ENCODE measurements at places on chromosomes 16 and 17.
A peak's percentile ranks its signal among the peaks of the same experiment; 100 is the strongest.

DNA sequence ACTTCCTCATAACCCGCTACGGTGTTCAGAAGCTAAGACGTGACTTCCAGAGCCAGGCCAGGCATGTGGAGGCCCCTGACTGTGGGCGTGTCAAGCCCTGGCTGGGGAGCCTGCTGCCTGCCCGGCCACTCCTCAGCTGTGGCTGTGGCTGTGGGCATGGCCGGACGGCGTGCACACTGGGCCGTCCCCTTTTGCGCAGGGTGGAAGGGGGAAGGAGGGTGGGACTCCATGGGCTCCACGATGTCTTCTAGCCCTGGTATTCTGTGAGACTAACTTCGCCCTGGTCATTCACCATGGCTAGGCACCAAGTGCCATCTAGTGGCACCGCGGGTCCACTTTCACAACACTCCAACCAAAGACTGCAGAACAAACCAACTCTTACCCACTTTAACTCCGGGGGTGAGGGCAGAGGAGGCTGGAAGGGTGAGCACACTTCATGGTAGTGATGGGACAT, 67.9 kb downstream of the N4BP1 start:
- peak; percentile 35 for DNase-seq

DNA sequence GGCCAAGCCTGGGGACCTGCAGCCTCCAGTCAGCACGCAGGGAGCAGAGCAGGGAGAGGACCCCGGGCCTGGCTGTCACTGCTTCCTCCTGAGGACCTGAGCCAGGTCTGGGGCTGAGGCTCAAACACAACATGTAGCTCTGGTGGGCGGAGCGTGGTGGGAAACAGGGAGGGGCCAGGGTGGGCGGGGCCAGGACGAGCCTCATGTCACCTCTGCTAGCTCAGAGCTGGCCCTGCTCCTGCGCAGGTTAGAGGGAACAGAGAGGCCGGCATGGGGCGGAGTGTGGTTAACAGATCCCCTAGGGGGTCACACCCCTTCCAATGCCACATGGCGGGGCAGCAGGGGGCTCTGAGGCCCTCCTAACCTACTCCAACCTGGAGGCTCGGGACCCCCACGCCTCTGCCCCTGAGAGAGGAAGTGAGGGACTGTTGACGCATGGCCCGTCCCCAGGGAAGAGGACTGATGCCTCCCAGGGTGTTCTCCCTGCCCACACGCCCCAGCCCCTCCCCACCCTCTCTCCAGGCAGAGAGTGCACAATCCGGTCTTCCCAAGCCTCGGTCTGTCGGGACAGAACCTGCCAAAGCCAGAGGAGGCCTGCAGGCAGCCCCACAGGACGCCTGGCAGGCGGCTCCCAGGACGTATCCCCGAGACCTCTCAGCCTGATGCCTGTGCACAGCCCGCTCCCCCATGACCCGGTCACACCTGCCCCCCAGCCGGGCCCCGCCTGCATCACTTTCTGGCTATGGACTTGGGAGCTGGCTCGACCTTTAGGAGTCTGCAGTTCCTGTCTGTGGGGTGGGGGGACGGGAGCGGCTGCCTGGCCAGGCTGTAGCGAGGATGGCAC, 15.2 kb downstream of the PIEZO1 start:
- peak; percentile 38 for DNase-seq

- DNase-seq = no peak
Observed at GRCh38 chr17:42363767-42364585, 24.3 kb downstream of the STAT3 start.

- no peak for DNase-seq
Observed at GRCh38 chr16:48852951-48853350, 243.0 kb upstream of the N4BP1 start.

DNA sequence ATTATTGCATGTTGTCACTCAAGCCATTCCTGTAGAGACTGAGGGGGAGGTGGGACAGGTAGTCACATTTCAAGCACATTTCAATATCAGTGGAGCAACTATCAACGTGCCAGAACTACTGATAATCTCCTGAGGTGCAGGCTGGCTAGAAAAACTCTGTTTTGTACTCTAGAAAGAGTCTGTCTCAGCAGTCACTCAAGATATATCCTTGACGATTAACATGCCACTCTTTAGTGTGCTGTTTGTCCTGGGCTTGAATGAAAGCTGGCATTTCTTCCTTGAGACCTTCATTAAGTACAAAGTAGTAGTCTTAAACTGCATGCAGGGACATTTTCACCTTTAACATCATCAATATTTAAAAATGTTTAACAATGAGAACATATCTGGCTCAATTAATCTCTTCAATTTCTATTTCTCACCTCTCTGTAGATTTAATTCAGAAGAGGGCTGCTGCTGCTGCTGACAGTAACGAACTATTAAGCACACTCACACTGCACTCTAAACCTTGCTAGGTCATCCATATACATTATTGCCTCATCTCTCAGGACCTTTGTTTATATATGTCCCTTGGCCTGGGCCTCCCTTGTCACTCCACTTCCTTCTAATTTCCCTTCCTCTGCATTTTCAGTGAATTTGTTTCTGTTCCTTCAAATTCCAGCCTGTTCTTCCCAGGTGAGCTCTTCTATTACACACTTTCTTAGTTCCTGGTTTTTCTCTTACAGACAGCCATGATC, 412.0 kb downstream of the HAPSTR1 start:
- no peak for DNase-seq

DNA sequence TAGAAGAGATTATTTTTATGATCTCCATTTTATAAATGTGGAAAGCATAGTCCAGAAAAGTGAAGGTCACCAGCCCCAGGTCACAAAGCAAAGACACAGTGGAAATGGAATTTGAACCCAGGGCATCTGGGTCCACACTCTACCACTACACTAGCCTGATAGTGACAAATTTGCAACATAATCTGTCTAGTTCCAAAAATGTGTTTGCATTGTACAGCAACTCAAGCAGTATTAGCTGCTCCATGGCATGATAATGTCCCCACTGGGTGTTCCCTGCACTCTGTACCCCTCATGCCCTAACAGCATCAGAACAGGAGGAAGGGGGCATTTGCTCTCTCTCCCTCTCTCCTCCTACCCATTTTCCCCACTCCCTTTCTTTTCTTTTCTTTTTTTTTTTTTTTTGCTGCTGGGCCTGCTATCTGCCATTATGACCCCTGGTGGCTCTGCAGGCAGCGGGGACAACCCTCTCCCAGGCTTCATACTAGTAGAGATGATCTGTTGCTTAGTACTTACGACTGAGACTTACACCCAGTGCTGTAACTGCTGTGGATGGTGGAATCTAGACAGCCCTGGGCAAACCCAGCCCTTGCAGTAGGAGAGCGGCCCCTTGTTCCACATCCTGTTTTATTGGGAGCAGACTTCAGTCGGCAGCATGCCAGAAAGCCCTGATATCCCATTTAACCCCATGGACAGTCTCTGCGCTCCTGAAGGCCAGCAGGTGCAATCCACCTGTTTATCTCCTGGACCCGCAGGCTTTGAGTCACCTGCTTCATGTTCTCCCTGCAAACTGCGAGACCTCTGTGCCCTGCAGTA, 306.3 kb downstream of the SOX9 start:
- DNase-seq = no peak

- no peak for DNase-seq
Observed at GRCh38 chr17:14582996-14583395, 282.1 kb downstream of the HS3ST3B1 start.

- DNase-seq = no peak
Observed at GRCh38 chr17:33802349-33803198, 452.5 kb upstream of the CCL2 start.

DNA sequence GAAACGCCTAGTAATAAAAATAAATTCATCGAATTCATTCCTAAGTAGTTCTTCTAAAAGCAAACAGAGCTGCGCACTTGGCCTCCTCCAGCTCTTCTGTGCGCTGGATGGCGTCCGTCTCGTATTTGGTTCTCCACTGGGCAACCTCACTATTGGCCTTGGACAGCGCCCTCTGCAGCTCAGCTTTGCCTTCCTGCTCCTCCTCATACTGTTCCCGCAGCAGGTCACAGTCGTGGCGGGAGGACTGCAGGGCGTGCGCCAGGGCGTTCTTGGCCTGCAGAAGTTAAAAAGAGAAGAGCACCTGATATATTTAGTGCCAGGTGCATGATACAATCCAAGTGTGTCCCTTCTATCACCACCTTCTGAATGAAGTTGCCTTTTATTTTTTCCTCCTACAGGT, 21.8 kb downstream of the MYH3 start:
- DNase-seq = no peak

- peak; percentile 39 for DNase-seq
Observed at GRCh38 chr17:75487351-75488070, 27.8 kb downstream of the CASKIN2 start.

- DNase-seq = no peak
Observed at GRCh38 chr17:34435182-34435928, 72.3 kb upstream of the CCL1 start.

DNA sequence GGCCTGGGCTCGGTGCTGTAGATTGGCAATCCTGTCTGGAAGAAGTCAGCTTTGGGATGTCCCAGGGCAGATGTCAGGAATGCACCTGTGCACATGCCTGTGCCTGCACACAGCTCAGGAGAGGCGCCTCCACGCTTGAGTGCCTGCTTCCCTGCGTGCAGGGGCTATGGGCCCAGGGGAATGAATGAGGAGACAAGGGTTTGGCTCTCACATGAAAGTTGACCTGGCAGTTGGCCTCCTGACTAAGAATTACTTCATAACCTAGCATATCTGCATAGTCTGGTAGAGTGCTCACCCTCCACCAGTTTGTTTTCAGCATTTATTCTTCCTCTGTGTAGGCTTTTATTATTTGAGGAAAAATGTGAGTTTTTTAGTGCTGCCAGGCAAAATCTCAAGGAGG, 50.0 kb downstream of the PLD6 start:
- no peak for DNase-seq

- DNase-seq = no peak
Observed at GRCh38 chr17:42182927-42183734, 2.1 kb downstream of the HCRT start.

GRCh38 chr17:78184868-78185267, 2.0 kb downstream of the TK1 start:
- DNase-seq = no peak

- DNase-seq = no peak
Observed at GRCh38 chr16:9545522-9546437, 454.3 kb downstream of the HAPSTR1 start.

DNA sequence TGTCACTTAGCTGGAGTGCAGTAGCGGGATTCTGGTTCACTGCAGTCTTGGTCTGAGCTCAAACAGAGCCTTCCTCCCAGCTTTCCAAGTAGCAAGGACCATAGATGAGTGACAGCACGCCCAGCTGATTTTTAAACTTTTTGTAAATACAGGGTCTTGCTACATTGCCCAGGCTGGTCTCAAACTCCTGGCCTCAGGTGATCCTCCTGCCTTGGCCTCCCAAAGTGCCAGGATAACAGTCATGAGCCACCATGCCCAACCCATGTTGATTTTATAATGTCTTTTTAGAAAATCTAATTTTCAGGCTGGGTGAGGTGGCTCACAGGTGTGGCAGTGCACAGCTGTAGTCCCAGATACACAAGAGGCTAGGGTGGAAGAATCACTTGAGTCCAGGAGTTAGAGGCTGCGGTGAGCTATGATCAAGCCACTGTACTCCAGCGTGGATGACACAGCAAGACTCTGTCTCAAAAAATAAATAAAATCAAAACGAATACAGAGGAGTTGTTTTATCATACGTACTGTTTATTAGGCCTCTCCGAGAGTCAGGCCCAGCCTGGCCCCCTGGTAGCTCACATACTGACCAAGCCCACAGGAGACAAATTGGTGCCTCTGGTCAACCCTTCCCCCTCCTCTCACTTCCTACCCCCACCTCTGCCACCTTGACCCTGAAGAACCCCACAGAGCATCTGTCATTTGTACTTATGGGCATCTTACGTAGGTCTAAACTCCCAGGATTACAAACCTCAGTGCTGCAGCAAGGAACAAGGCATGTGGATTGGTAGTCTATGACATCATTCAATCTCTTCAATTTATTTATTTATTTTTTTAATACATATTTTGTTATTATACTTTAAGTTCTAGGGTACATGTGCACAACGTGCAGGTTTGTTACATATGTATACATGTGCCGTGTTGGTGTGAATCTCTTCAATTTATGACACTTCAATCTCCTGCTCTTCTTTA, 13.6 kb downstream of the C16orf86 start:
- DNase-seq = no peak

- DNase-seq = no peak
Observed at GRCh38 chr16:77723108-77723514, 797 bp downstream of the NUDT7 start.

GRCh38 chr17:78425429-78425828, 47.0 kb downstream of the PGS1 start:
- no peak for DNase-seq

DNA sequence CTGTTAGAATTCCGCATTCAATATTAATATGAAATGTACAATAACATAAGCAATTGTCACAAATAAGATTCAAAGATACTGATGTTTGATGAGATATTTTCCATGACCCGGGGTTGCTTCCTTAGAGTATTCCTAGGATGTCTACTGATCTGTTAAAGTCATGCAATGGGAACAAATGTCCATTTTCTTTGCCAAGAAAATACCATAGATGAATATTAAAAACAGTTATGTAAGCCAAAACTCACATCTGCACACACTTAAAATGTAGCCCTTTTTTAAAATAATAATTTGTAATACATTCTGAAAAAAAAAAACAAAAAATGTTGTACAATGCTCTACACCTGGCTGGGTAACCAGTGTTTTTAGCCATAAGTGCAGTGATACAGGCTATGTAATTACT, 259.4 kb upstream of the AXIN2 start:
- no peak for DNase-seq

DNA sequence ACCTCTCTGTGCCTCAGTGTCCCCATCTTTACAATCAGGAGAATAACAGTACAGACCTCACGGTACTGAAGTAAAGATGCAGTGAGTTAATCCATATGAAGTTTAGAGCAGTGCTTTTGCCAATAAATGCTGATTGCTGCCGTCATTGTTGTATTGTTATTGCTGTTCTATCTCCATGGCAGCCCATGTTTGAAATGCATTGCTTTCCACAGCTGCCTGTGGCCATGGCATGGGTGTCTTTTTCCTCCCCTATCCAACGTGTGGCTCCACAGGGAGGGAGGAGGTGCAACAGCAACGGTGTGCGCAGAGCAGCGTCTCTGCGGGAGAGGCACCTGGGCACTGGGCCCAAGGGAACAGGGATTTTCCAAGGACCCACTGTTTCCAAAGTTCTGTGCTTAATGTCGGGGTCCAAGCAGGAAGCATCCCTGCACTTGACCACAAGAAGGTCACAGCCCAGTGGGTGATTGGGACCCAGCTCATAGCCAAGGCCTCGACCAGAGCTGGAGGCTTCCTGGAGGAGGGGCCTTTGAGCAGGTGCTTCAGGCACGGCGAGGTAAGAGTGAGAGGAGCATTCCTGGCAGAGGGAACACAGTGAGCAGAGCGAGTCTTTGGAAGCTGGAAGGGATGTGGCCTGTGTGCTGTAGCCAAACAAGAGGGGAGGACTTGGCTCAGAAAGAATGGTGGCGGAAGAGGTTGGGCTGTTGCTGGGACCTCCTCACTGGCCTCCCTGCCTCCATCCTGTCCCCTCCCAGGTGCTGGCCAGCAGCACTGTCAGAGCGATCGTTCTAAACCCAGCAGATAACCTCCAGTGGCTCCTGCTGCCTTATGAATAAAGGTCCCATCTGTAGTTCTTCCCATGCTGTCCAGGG, 3.9 kb downstream of the RAI1 start:
- DNase-seq = no peak

Measured in stimulated activated CD4-positive, alpha-beta T cell treated with anti-CD3 and anti-CD28 coated beads, Interleukin-2, amount 100 ng/mL, for 24 hours (primary cell).